ENCODE measurements at places on chromosomes 6 and 20.

- DNase-seq = no peak
Measured at GRCh38 chr6:42239736-42240375, 22.2 kb upstream of the MRPS10 start.

DNA sequence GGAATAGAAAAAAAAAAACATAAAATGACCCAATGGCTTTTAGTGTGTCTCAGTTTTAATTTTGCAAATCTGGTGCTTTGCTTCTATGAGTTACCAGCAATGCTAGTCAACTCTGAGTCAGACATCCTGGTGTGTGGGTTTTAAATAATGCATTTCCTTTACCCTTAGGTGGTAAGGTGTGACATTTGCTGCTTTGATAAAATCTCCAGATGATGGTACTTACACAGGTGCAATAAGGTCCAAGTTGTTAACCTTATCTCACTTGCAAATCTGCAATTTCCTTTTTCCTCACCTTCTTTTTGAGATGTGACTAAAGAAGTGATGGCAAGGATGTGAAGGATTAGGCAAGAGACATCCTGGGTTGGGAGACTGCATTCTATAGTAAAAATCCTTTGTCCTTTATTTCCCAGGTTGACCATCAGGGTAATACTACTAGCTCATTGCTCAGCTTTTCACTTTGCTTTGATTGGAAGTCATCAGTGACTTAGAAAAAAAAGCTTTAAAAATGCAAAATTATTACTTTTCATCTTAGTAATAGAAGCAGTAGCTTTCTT, 818.5 kb upstream of the FLRT3 start:
- no peak for DNase-seq

GRCh38 chr6:30601815-30602641, 15.0 kb downstream of the PPP1R10 start:
- no peak for DNase-seq

DNA sequence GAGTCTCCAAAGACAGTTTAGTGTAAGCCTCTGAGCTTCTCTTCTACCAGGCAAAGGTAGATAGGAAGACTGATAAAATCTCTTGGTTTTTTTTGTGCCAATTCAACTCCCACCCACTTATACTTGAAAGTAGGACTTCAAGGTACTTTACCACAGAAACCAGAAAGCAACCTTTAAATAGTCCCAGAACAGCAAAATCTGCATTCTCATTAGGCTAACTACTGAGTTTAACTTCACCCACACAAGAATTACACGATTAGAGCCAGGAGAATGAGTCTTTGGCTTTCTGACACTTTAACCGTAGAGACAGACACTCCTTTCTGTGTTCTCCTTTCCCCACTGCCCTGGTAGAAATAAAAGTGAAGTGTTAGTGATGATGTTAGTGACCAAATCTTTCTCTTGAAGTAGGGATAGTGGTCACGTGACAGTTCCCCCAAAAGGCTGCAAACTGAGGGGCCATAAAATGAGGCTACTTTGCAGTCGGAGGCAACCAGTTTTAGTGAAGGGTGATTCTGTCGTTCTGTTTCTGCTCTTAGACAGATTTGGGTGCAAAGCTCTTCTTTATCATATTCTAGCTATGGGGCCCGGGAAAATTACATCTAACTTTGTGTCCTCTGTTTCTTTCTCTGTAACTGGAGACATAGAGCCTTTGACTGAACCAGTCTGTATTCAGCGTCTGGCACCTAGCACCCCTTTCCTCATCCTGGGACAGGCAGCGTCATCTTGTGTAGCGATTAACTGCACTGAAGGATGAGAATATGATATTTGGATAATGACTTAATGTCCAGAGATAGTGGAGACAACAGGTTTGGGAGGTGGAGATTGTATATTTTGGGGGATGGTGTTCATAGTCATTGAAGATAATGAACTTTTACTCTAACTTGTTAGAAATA, 206.4 kb upstream of the CITED2 start:
- DNase-seq = no peak

- no peak for DNase-seq
Measured at GRCh38 chr20:63501818-63502670, 3.2 kb upstream of the EEF1A2 start.

- DNase-seq = no peak
Measured at GRCh38 chr6:152341596-152341995, 295.6 kb downstream of the SYNE1 start.

DNA sequence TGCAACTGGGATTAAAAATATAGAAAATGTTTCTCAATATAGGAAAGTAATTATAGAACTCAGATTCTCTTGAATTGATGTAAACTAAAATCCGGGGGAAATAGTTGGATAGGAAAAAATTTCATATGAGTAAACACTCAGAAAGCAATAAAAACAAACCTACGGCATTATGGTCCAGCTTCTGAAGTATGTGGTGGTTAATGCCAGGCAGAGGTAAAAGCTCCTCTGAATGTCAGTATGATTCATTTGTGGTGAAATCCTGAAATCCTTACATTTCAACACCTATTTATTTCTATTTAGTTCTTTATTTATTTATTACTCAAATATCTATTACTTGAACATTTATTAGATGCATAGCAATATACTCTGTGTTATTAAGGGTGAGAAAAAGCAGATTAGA, 145.1 kb downstream of the RIMS1 start:
- DNase-seq = peak; percentile 0

DNA sequence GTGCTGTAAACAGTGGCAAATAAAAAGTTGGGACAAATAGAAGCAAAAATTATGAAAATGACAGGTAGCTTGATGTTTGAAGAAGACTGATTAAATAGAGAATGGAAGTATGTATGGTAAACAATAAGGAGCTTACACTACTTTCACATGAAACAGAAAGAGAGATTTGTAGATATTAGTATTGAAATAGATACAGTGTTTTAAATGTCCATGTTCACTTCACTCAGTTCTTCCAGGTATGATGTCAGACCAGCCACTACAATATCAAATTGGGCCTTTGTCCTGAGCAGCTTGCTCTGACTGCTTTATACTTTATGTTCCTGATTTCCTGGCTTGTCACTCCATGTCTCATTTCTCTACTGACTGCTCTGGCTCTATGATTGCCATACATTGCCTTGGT, 107.5 kb downstream of the CENPW start:
- no peak for DNase-seq

GRCh38 chr20:48012401-48012974, 227.2 kb upstream of the SULF2 start:
- peak; percentile 57 for DNase-seq

Measured in BJ (cell line).